Chondrocyte (in vitro differentiated cells): ENCODE measurements at places on chromosomes 11 and 22.

DNA sequence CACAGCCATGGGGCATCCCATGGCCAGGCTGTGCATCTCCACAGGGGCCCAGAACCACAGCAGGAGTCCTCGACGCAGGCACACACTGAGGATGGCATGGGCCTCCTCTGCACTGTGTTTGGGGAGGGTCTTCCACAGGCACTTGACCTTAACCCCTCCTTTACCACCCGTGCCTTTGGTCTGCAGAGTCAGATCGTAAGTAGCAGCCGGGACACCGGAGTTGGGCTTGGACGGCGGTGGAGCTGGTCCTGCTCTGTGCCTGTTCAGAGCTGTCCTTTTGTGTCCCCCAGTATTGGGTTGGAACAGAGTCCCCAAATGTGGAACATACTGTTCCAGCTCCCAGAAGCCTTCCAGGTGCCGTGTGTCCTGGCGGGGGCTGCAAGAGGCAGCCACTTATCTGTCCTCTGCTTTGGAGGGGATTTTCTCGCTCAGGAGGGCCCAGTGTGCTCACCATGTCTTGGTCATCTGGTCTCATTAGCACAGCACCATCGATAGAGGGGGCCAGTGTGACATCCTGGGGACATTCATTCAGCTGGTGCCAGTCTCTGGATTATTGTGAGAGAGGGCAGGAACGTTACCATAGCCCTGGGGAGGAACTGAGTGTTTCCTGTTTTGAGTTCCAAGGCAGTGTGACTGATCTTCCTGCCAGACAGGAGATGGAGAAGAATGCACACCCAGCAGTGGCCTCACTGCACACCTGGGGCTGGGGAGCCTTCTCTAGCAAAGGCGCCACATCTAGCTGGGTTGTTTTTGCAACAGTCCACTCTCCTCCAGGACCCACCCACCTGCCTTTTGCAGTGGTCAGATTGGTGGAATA, 12.4 kb downstream of the CRELD2 start:
- DNase-seq = no peak

DNA sequence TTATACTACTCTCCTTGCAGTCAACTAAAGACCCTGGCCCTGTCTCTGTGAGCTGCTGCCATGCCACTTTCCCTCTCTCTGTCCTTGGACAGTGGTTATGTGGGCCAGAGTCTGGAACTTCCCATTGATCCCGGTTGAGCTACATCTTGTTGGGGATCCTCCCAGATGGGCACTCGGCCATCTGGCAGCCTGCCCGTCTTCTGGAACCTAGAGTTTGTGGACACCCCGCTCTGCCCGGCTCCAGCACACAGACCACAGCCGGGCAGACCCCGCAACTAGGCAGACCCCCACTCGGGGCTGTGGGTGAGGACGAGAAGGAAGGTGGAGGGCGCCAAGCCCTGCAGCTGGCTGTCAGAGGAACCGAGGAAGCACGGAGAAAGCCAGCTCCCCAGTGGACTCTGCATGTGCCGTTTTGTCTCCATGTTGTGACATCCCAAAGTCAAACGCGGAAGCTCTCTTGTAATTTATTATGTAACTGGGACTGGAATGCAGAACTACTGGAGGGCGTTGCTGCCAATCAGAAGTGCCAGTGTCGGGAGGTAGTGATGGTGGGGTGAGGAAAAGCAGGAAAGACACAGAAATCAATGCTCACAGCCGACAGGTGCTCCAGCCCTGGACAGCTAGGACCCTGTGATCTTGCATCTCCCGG, 207.7 kb downstream of the CEP164 start:
- no peak for DNase-seq

DNA sequence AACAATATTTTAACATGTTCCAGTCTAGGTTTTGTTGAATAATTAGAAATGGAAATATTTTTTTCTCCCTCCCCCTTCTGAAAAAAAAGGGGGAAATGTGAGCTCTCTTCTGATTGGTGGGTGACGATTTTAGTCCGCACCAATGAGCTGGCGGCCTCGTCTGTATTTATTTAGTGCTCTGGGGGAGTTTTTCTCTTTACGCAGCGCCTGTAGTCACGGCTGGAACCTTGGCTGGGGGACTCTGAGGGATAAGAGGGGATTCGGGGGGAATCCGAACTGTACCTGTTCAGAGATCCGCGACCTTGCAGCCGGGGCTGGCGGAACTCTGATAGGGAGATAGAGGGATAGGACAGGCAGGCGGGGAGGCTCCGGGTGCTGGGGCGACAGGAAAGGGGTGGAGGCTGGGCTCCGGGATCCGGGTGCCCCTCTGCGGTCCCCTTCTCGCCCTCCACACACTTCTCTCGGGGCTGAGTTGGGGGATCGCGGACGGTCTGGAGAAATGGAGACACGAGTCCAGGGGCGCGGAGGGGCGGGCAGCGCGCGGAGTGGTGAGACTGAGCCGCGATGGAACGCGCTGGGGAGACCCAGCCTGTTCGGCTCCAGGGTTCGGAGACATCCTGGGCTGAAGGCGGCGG, 99.7 kb upstream of the HSD17B12 start:
- no peak for DNase-seq

DNA sequence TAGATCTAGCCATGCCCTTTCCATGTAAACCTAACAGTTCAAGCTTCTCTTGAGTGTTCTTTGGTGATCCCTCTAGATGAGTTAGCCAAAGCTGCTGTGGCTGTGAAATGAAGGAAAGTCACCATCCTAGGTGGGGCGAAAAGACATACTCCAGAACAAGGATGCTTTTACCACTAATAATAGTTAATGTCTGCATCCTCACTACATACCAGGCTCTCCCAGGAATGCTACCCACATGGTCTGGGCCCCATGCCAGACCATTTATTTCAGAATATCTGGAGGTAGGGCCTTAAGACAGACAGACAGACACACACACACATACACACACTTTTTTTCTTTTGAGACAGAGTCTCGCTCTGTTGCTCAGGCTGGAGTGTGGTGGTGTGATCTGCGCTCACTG, 14.7 kb downstream of the ABTB2 start:
- DNase-seq = no peak

DNA sequence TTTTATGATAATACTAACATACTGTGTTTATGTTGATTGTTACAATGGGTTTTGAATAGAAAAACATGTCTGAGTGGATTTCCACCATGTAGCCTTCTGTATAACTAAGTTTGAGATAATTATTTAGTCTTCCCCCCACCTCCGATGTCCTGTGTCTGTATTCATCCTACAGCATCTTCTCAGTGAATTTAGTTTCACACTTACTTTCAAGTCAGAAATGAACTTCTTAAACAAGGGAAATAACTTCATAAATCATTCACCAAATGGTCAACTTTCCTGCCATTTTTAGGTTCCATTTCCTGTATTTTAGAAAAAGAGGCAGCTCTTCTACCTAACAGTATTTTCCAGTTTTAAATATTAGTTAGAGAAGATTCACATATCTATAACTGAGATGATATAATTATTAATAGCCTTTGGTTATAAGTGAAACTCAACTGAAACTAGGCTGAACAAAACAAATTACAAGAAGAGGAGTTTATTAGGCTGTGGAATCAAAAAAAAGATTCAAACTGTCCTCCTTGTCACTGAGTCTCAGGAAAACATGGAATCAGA, 3.5 kb downstream of the OR51B5 start:
- no peak for DNase-seq

DNA sequence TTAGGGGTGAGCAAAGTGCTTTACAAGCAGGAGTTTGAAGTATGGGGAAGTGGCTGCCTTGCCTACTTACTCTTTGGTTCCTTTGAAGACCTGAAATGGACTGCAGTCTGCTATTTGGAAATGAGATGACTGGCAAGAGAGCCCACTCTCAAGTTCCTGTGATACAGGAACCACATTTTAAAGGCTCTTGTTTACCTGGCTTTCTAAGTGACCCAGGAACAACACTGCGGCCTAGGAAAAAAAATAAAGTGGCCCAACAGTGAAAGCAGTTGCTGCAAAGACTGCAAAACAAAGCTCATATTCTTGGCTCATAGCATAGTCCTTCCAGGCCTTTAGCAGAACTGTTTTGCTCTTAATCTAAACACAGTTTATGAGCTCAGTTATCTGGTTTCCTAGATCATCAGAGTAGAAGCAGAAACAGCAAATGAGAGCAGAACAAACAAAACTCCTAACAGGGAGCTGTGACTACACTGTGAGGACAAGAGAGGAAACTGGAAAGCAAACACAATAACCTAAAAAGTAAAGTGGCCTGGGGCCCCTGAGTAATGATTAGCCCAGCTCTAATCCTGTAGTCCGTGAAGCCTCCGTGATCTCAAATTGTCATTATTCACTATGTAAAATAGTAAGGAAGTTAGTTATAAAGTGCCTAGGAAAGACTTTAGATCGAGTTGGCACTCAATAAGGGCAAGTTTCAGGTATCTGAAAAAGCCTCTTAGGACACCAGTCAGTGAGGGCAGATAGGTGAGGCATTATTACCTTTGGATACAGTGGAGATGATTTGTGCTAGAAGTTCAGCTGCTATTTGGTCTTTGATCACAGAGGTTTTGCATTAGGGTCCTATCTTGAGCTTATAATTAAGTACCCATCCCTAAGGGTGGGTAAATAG, 11.5 kb downstream of the CCDC117 start:
- DNase-seq = no peak

- no peak for DNase-seq
Observed at GRCh38 chr11:43573873-43574272, 106.7 kb upstream of the HSD17B12 start.

DNA sequence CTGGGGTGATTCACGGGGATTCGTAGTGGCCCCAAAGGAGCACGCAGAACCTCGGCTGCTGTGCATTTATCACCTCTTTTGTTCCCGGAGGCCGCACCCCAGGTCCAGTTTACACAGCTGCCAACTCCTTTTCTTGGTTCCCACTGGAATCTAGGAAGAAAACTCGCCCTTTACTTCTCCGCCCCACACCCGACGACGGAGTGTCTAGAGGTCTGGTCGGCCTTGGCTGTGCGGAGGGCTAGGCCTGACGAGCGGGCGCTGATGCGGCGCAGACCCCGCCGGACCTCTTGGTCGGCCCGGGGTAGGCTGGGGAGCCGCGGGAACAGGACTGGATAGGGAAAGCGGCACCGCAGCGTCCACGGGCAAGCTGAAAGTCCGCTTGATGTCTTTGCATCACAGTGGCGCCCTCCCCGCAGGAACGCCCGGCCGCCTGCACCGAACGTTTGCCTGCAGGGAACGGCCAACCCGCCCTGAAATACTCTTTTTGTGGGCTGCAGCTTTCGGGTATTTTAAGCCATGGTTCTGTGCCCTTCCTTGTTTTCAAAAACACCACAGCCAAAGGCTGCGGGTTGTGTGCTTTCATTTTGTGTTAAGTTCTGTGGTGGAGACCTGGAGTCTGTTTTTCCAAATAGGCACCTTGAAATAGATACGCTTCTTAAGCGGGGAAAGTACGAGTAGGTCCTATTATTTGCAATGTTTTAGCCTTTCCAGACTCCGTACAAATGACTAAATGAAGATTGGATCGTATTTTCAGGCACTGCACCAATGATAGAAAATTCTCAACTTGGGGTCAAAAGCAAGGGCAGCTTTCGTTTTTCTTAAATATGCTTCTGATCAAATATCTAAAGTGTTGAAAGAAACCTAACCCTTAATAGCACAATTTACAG, 829 bp upstream of the ZBED5 start:
- DNase-seq = peak; percentile 91

GRCh38 chr11:56916162-56916561, 72.6 kb upstream of the OR5AK2 start:
- no peak for DNase-seq

GRCh38 chr22:33601062-33601461, 319.2 kb downstream of the LARGE1 start:
- no peak for DNase-seq

- no peak for DNase-seq
Observed at GRCh38 chr11:103877221-103877620, 159.2 kb upstream of the DDI1 start.

- DNase-seq = peak; percentile 84
Observed at GRCh38 chr11:3154001-3154599, 11.0 kb downstream of the OSBPL5 start.

DNA sequence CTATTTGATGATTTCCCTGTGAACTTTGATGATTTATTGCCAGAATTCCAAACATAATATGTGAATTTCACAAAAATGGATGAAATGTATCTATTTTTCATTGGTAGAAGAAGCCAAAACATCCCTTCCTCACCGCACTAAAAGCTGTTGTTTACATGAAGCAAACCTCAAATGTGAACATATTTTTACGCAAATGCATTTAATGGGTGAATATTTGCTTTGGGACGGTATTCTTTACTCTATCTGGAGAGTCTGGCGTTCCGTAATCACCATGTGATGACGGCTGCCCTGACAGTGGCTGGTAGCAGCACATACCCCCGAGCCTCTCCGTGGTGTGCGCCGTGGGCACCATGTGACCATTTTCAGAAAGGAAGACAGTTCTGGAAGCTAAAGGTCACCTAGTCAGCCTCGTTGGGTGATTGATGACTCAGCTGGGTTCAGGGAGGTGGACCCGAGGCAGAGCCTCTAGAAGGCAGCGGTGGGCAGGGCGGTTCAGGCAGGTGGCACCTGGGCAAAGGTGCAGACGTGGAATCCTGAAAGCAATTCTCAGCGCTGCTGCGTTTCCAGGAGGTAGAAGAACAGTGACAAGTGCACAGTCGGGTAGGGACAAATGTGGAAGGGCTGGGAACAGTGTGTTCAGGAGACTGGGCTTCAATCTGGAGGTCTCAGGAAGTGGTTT, 45.3 kb downstream of the PPARA start:
- no peak for DNase-seq

DNA sequence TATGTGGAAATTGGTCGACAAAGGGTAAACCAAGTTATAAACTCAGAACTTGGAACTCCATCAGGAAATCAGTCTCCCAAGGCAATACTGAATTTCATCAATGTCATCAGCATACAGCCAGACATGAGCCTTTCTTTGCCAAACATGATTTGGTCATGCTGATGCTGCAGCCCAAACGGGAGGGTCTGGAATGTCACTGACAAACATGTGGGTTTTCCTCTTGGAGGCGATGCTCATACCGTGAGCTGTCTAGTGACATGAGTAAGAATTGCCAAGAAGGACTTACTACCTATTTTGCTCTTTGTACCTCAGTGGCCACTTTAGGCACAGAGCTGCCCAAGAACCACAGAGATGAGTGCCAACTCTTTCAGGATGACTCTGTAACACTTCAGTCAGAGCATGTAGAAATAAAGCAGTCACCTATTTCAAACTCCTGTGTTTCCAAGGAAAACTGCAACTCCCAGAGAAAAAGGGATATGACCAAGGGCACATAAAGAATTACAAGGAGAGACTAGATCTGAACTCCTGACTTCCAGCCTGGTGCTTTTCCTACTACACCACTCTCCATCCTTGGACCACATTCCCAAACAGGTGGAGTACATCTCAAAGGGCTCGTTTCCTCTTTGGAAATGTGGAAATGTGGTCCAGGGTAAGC, 24.3 kb upstream of the MRGPRX2 start:
- DNase-seq = no peak

DNA sequence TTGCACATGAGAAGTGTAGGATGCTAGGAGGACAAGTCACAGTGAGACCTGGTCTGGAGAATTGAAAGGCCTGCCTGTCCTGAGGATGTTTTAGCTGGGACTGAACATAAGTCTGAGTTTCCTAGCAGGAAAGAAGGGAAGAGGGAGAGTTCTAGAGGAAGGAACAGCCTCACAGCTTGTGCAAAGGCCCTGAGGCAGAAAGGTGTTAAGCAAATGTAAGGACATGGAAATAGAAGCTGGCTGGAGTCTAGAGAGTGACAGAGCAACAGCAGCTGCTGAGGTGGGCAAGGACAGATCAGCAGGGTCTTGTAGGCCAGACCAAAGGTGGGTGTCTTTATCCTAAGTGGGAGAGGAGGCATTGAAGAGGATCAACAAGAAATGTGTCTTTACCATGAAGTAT, 210.9 kb upstream of the E2F8 start:
- no peak for DNase-seq
